AML-193 (cell line): ENCODE measurements at places on chromosomes 3 and 15.

- DNase-seq = no peak
These were observed 537.5 kb downstream of the ZPLD1 start for GRCh38 chr3:102972350-102972749.

GRCh38 chr3:114626751-114627150, 332.9 kb downstream of the TIGIT start:
- DNase-seq = no peak

DNA sequence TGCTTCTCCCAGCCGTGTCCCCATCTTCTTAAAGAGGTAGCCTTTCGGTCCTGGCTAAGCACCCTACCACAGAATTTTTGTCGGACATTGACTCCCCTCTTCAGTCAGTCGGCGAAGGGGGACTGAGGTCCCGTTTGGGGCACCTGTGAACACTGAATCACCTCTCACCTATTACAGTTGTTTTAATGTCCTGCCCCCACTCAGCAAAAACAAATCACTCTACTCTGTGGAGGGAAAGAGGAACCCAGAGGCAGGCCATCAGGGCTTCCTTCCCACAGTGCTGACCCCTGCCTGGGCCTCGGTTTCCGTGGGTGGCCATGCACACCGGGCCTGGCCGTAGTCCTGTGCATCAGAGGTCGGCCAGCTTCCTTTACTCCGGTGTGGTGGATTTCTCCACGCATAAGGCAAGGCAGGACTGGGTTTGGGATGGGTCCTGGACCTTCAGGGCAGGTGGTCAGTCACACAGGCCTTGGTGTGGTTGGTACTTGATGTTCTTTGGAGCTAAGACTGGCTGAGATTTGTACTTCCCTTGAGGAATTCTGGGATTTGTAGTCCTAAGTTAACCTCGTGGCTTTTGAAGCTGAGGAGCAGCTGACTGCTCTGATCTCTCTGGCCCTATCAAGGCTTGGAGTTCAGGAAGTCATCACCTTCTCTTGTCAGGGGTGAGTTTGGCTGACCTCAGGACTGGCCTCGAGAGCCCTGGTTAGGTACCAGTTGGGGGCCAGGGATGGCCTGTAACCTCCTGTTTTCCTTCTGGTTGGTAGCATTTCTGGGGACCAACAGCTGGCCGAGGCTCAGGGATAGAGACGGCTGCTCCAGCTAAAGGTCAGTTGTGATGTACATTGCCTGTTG, 627 bp upstream of the FAM131A start:
- no peak for DNase-seq

- DNase-seq = no peak
These were observed 73.0 kb downstream of the MGLL start for GRCh38 chr3:127749361-127749760.

DNA sequence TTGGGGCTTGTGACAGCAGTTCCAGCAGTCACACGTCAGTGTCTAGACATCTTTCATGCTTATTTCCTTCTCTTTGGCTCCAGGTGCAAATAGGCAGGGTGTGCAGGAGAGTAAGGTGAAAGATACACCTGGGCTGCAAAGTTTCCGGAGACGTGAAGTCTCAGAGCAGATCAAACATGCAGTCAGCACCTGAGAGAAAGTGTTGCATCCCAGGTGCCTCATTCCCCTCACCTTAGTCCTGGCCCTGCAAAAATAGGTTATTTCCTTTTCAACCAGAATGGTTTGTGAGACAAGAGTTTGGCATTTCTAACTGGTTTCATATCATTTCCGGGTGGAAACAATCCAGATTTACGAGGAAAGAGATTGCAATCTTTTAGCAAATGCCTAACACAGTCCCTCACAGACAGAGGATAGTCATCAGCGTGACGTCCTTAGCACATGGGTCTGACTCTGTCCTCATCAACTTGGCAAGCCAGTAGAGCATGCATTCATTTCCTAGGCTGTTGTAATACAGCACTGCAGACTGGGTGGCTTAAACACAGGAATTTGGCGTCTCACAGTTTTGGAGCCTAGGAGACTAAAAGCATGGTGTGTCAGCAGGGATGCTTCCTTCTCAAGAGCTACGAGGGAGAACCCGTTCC, 58.2 kb upstream of the ARRDC4 start:
- no peak for DNase-seq

GRCh38 chr3:14157951-14158350, 20.4 kb downstream of the XPC start:
- DNase-seq = no peak

DNA sequence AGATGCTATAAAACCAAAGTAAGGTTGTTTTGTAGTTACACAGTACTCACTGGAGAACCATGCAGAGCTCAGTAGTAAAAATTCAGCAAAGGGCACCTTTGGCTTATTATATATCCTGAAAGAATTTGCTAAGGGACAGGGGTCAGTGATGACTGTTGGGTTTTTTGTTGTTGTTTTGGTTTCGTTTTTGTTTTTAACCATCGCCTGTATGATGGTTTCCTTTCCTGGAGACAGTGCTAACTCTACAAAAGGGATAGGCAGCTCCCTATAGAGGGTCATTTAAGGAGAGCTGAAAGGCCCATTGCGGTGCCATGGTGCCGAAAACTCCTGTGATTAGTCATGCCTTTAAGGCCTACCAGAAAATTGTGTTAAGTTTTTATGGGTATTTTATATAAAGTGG, 118.2 kb upstream of the GOLIM4 start:
- no peak for DNase-seq

GRCh38 chr3:165446555-165446954, 250.4 kb upstream of the SLITRK3 start:
- no peak for DNase-seq
